T-helper 17 cell (primary cell): ENCODE measurements at places on chromosomes 6 and 20. TPM values are rescaled to one million over a fixed set of nuclear protein-coding genes. Genes with fewer than 3 reads are reported as not detected.

- H3K27me3 ChIP-seq = no peaks in the 10 kb centered on the region
- DNase-seq = no peak
- no peak overlapping the region for H3K4me3 ChIP-seq
- no peaks in the 10 kb centered on the region for H3K36me3 ChIP-seq
- H3K27ac ChIP-seq = no peak overlapping the region
Measured at GRCh38 chr6:137157601-137158000, 15.8 kb downstream of the IL22RA2 start.

- no peak within 1 kb of the TSS for H3K4me3 ChIP-seq
- no peak for DNase-seq
- H3K36me3 ChIP-seq = no peaks in the 10 kb centered on the region
- H3K4me1 ChIP-seq = no peaks in the 10 kb centered on the region
Measured at GRCh38 chr6:142132625-142133024, at the start of gene GJE1. Gene GJE1 (plus strand): TSS chr6:142132925. CDS start chr6:142133159, 234 bp downstream.

The RCAN2 gene
- total RNA-seq = not detected

The SPO11 gene
- not detected for total RNA-seq

DNA sequence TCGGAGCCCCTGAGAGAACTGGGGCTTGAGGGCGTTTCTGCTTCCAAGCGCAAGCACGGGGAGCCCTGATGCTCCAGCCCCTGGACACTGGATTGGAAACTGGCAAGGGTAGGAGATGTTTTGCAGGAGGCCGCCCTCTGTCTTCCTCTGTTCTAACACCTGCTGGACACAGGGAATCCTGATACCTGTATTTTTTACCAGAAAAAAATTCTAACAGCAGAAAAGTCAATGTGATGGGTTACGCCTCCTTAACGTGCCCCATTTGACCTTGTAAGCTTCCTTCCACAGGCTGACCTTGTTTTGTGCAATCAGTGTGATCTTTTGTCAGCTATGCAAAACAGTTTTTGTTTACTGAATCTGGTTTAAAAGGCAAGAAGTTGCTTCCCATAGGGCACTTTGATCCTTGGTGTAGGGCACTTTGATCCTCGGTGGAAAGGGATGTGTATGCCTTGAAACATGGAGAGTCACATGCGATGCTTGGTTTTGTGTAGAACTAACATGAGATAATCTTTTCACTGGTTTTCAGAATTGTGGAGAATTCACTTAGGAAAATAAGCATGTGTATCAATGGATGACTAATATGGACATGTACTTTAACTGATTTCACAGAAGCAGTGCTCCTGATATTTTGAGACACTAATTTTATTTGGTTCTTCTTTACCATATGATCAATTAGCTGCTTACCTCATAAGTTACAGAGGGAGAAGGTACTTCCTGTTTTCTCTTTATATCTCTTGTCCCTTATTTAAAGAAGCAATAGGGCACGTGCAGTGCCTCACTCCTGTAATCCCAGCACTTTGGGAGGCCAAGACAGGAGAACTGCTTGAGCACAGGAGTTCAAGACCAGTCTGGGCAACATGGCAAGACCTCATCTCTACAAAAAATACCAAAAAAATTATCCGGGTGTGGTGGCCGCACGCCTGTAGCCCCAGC, 59.9 kb upstream of the MAP3K4 start:
- H3K4me3 ChIP-seq = peak overlapping the region; percentile 75
- H3K27me3 ChIP-seq = peaks cover 32% of the 10 kb centered on the region
- peaks cover 13% of the 10 kb centered on the region for H3K4me1 ChIP-seq
- DNase-seq = no peak
- peaks cover 3% of the 10 kb centered on the region for H3K36me3 ChIP-seq
- H3K27ac ChIP-seq = peak overlapping the region; percentile 68

The C6orf163 gene
- 2.4 TPM for total RNA-seq

- peaks cover 11% of the 10 kb centered on the region for H3K36me3 ChIP-seq
- peak overlapping the region; percentile 84 for H3K27ac ChIP-seq
- no peak for DNase-seq
- H3K4me1 ChIP-seq = peaks cover 54% of the 10 kb centered on the region
Measured at GRCh38 chr20:63977739-63978276, 1.6 kb downstream of the SAMD10 start.

DNA sequence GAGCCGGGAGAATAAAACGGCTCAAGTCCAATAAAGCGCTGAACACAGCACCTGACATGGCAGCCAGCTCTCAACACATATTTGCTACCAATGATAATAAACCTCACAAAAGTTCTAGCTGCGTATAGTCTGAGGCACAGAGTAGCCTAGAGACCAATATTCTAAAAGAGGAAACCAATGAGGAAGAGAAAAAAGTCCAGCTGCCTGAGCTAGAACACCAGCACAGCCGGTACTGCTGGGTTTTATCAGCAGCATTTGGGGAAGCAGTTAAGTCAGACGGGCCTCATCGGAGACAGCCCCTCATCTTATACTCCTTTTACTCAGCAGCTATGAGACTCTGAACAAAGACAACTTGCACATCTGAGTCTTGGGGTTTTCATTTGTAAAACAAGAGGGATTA, 2.4 kb upstream of the RTF2 start:
- no peak overlapping the region for H3K4me3 ChIP-seq
- H3K4me1 ChIP-seq = peaks cover 33% of the 10 kb centered on the region
- no peaks in the 10 kb centered on the region for H3K27me3 ChIP-seq
- no peak overlapping the region for H3K27ac ChIP-seq
- DNase-seq = no peak
- H3K36me3 ChIP-seq = peaks cover 7% of the 10 kb centered on the region
